NCI-H2081 treated with DMSO at 0.1 percent for 48 hours (cell line): ENCODE measurements at places on chromosomes 1 and 21.

GRCh38 chr1:208234721-208235120, 9.5 kb downstream of the PLXNA2 start:
- no peak for DNase-seq

DNA sequence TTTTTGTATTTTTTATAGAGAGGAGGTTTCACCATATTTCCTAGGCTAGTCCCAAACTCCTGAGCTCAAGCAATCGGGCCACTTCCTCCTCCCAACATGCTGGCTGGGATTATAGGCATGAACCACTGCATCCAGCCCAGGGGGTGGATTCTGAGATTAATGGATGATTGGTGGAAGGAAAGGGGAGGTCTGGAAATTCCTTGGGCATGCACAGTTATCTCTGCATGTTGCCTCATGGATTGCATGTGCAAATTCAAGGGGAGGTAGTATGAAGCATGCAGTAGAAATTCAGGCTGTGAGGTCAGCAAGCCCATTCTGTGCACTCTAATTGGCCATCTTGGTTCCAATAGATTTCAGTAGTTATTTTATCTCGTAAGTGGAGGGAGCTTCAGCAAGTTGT, 124.4 kb downstream of the SPATA46 start:
- no peak for DNase-seq

- DNase-seq = no peak
Measured at GRCh38 chr1:31584869-31585735, 8.8 kb downstream of the TINAGL1 start.

GRCh38 chr1:40338745-40339419, 21.8 kb upstream of the COL9A2 start:
- DNase-seq = peak; percentile 57

DNA sequence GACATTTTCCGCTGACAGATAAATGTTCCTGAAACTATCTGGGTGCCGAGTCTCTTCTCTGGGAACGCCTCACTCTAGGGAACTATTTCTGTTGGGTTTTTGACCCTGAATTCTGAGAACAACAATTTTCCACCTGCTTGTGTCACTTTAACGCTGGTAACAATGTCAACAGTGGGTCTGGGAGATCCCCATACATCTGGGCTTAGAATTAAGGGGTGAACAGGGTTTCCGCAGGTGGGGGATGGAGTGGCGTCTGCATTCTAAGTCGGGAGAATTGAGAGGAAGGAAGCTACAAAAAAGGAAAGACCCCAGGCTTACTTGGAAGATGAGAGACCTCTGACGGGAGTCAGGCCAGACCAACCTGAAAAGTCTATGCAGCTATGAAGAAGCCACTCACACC, 8.7 kb downstream of the CD247 start:
- no peak for DNase-seq

GRCh38 chr1:206002871-206003801, at the start of gene RAB7B:
Gene RAB7B, minus strand, starts transcription at chr1:206003395. Its CDS starts 9,260 bp downstream, at chr1:205994135.
- DNase-seq = no peak

- no peak for DNase-seq
Measured at GRCh38 chr1:213984387-213985208, 3.2 kb upstream of the PROX1 start.

DNA sequence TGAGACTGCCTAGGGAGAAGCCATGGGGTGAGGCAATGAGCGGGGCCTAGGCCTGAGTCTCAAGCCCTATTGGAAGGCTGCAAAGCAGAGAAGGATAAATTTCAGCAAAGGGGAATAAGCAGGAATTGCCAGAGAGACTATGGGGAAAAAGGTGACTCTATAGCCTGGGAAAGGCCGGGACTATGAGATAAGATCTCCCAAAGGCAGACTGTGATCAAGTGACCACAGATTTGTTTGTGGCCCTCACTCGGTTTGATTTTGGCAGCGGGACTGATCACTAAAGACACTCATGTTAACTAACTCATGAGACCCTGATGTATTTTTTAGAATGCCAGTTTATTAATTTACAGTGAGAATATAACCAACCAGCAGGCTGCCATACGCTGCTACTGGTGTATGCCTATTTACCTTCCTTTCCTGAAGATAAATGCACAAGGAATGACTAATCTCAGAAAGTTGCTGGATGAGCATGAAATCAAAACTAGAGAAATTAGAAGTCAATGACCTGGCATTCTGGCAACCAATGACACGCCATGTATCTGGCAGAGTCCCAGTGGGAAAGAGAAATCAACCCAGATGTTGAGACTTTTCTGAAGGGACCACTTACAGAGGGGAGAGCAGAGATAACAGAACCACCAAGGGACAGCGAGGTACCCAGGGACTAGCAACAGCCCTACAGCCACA, 4.3 kb downstream of the HSF2BP start:
- no peak for DNase-seq

- DNase-seq = no peak
Measured at GRCh38 chr1:63643517-63643916, 50.3 kb downstream of the PGM1 start.

GRCh38 chr1:22677931-22678896, 25.2 kb downstream of the C1QB start:
- DNase-seq = no peak
